Forelimb muscle (tissue), 1 donor: ENCODE measurements at places on chromosomes 16 and 17. TPM values are rescaled to one million over a fixed set of nuclear protein-coding genes. Genes with fewer than 3 reads are reported as not detected.

GRCh38 chr16:3098459-3099394, at the start of gene ZSCAN10:
Gene ZSCAN10 (minus strand): TSS chr16:3099294. CDS start chr16:3092937, 6,357 bp downstream.
- no peak for DNase-seq

DNA sequence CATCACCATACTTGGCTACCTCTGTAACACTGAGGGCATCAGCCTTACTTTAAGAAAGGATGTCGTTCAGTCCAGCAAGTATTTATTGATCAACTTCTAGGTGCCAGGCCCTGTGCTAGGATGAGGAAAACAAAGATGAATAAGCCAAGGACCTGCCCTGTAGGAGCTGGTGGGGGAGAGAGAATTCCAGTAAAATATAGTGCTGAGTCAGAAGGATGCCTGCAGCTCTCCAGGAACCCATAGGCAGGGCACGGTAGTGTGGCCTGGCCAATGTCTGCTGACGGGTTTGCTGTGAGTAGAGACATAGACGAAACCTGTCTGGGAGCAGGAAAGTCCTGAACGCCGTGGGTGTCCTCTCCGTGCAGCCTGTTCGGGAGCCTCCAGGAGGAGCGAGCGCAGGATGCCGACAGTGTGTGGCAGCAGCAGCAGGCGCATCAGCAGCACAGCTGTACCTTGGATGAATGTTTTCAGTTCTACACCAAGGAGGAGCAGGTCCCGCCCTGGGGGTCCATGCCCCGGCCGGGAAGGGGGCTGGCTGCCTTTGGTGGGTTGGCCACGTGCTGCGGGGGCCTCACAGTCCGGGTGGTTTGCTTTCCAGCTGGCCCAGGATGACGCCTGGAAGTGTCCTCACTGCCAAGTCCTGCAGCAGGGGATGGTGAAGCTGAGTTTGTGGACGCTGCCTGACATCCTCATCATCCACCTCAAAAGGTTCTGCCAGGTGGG, 55.6 kb downstream of the USP43 start:
- no peak for DNase-seq

GRCh38 chr16:87141402-87141801, 175.8 kb downstream of the C16orf95 start:
- DNase-seq: no peak

Gene PLSCR3
- 27.7 TPM for polyA plus RNA-seq

Gene NECAB2
- 0.66 TPM for polyA plus RNA-seq

GRCh38 chr16:66551788-66552285, 539 bp upstream of the CKLF start:
- no peak for DNase-seq

DNA sequence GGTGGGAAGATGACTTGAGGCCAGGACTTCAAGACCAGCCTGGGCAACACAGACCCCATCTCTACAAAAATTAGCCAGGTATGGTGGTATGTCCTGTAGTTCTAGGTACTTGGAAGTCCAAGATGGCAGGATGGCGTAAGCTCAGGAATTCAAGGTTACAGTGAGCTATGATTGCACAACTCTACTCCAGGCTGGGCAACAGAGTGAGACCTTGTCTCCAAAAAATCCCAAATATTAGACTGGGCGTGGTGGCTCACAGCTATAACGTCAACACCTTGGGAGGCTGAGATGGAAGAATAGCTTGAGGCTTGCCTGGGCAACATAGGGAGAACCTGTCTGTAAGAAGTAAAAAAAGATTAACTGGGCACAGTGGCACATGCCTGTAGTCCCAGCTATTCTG, 30.8 kb downstream of the SUZ12 start:
- DNase-seq: no peak

DNA sequence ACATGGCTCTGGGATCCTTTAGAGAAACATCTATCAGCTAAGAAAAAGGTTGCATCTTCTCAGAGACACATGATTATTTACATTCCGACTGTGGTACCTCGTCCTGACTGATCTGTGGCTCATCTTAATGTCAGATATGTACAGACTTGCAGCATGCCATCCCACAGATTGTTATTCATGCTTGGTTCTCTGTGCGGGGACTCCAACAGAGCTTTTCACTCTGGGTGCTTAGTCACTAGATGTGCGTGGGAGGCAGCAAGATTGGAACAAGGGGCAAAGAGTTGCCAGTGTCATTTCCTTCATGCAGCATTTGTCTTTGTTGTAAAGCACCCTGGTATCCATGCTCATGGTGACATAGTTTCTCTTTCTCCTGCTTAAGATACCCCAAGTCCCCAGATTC, 179.1 kb upstream of the CACNG5 start:
- DNase-seq: no peak

Gene TBC1D3B
- polyA plus RNA-seq: 14.6 TPM
